ENCODE measurements at places on chromosomes 6 and 20. TPM values are rescaled to one million over a fixed set of nuclear protein-coding genes. Genes with fewer than 3 reads are reported as not detected.

Gene CPXM1
- 4.4 TPM for total RNA-seq

Gene CALHM4
- total RNA-seq, result not detected

Gene SAMD3
- 3.8 TPM for total RNA-seq

Gene LIN28B
- not detected for total RNA-seq

Gene TCP11
- total RNA-seq, result not detected

Gene RIMS1
- total RNA-seq, result not detected

Gene MAK
- 0.90 TPM for total RNA-seq

Gene SPATS1
- not detected for total RNA-seq

Gene HLA-DMA
- 19.4 TPM for total RNA-seq

Gene WFDC10B
- not detected for total RNA-seq

Gene TOX2
- total RNA-seq, result 42.8 TPM

Gene TMC2
- total RNA-seq, result not detected

DNA sequence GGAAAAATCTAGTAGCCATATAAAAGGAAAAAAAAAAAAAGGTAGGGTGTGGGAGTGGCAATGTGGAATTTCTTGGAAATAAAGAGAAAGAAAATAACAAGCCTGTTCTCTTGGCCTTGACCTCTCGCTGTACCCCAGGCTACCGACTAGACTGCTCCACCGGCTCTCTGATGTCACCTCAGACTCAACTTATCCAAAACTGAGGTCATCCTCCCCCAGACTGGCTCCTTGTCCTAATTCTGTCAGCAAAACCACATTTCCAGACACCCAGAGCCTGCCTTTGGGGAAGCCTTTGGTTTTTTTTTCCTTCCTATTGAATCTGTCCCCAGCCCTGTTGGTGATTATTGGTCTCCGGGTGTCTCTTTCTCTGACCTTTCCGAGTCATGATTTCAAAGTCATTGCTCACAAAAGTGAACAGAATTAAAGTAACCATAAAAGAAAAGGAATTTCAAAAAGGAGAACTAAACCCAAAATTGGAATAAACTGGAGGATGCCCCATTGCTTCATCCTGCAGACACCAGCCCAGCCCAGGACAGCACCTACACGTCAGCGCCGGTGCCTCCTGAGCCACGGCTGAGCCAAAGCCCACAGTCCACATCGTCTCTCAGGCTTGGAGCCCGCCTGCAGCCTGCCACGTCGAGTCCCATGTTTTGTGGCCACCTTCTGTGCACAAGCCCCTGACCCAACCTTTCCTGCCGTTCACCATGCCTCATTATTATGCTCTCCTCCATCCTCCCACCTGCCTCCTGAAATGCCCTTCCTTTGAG lies 170.7 kb downstream of the MYLK4 start:
- peaks cover 8% of the 10 kb centered on the region for H3K36me3 ChIP-seq
- DNase-seq, result no peak
- H3K27ac ChIP-seq, result no peak overlapping the region
- H3K27me3 ChIP-seq, result peaks cover 51% of the 10 kb centered on the region

GRCh38 chr6:52512199-52512598 lies 64.7 kb downstream of the TRAM2 start:
- no peaks in the 10 kb centered on the region for H3K36me3 ChIP-seq
- no peak overlapping the region for H3K4me3 ChIP-seq
- no peak overlapping the region for H3K27ac ChIP-seq
- DNase-seq, result no peak

- DNase-seq, result peak; percentile 77
- H3K36me3 ChIP-seq, result peaks cover 20% of the 10 kb centered on the region
- H3K4me3 ChIP-seq, result peak within 1 kb of the TSS; percentile 77
These were observed at the start of gene SLC17A9 for GRCh38 chr20:62952373-62952967. Gene SLC17A9, plus strand, starts transcription at chr20:62952709. Its CDS starts 122 bp downstream, at chr20:62952831.

GRCh38 chr6:150119173-150119572 lies 23.7 kb upstream of the PPP1R14C start:
- peaks cover 7% of the 10 kb centered on the region for H3K27me3 ChIP-seq
- no peaks in the 10 kb centered on the region for H3K4me1 ChIP-seq
- no peak for DNase-seq
- H3K27ac ChIP-seq, result no peak overlapping the region
- H3K4me3 ChIP-seq, result no peak overlapping the region
- peaks cover 2% of the 10 kb centered on the region for H3K36me3 ChIP-seq

GRCh38 chr6:97129106-97129505 lies 153.9 kb downstream of the MMS22L start:
- no peak overlapping the region for H3K4me3 ChIP-seq
- no peaks in the 10 kb centered on the region for H3K36me3 ChIP-seq
- H3K27me3 ChIP-seq, result no peaks in the 10 kb centered on the region
- no peak overlapping the region for H3K27ac ChIP-seq
- DNase-seq, result no peak
- no peaks in the 10 kb centered on the region for H3K4me1 ChIP-seq

DNA sequence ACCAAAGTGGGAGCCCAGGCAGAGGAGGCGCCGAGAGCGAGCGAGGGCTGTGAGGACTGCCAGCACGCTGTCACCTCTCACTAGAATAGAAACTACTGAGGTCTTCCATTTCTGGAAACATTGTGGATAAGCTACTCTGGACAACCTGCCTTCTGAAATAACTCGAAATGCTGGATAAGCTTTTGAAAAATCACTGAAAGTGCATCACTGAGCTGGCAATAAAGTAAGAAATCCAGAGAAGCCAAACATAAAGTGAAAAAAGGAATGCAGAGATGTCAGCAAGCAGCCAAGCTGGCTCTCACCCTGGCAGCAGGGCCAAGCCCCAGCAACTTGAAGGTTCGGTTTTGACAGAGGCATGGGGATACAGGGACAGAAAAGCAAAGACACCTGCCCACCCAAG lies 59.2 kb upstream of the MYLIP start:
- no peak overlapping the region for H3K27ac ChIP-seq
- H3K4me3 ChIP-seq, result no peak overlapping the region
- no peak for DNase-seq
- H3K36me3 ChIP-seq, result no peaks in the 10 kb centered on the region

- H3K4me3 ChIP-seq, result no peak overlapping the region
- H3K27me3 ChIP-seq, result no peaks in the 10 kb centered on the region
- no peak overlapping the region for H3K27ac ChIP-seq
- no peak for DNase-seq
- H3K4me1 ChIP-seq, result no peaks in the 10 kb centered on the region
- H3K36me3 ChIP-seq, result no peaks in the 10 kb centered on the region
These were observed 106.2 kb downstream of the PLG start for GRCh38 chr6:160808263-160808662.

DNA sequence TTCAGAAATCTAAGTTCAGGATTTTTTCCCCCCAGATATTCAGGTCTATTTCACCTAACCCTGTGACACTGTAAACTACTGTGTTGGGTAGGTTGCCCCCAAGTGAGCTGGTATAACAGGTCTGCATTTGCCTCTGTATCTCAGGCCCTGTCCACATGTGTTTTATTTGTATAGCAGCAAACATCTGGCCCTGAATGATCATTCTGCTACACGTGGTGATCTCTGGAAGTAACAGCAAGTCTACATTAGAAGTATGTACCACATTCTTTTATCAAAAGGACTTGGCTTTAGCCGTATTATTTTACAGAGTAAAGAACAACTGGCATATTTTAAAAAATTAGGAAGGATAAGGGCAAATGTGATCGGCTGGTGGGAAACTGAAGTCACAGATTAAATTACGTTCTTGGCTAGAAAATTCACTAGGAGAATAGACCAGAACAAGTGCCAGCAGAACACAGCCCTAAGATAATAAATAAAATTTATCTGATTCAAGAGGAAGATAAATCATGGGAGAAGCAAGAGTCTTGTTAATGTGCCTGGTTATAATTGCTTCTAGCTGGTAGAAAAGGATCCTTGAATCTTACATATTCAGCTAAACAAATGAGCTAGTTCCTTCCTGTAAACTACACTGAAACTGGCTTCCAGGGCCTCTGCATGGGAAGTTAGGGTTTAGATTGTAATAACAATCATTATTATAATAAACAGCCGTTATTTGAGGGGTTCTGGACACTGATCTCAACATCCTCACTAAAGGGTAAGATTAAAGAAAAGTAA lies 192.1 kb downstream of the SAMD5 start:
- no peak overlapping the region for H3K4me3 ChIP-seq
- no peak for DNase-seq
- H3K4me1 ChIP-seq, result no peaks in the 10 kb centered on the region

DNA sequence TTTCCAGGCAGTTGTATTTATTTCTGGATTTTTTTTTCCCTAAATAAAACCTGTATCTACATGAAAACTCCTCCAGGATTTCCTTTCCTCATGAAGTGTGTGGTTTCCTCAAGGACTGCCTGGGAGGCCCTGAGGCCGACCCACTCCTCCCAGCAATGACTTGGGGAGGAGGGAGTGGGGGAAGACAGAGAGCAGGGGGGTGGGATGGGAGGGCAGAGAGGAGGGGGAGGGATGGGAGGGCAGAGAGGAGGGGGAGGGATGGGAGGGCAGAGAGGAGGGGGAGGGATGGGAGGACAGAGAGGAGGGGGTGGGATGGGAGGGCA lies 161.8 kb upstream of the AGPAT4 start:
- no peak overlapping the region for H3K4me3 ChIP-seq
- no peaks in the 10 kb centered on the region for H3K36me3 ChIP-seq
- no peak for DNase-seq
- H3K27ac ChIP-seq, result no peak overlapping the region
- H3K27me3 ChIP-seq, result no peaks in the 10 kb centered on the region
- no peaks in the 10 kb centered on the region for H3K4me1 ChIP-seq

DNA sequence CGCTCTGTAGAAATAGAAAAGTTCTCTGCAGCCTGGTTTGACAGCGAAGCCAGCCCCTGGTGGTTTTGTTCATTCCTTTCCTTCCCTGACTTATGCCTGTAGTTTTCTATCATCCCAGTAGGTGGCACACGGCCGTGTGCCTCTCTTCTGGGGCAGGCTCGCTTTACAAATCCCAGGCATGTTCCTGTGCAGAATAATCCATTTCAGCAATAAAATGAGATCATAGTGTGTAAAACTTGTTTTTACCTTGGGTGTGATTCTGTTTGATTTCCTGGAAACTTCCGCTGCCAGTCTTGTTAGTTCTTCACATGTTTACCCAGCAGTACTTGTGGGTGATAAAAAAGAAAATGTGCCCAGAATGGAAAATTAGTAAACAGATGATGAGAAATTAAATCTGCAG lies 7.4 kb upstream of the INSM1 start:
- H3K4me1 ChIP-seq, result peaks cover 42% of the 10 kb centered on the region
- H3K4me3 ChIP-seq, result peak overlapping the region; percentile 35
- DNase-seq, result peak; percentile 36
- H3K27me3 ChIP-seq, result peaks cover 57% of the 10 kb centered on the region

- no peak for DNase-seq
- no peaks in the 10 kb centered on the region for H3K36me3 ChIP-seq
- no peak overlapping the region for H3K27ac ChIP-seq
- H3K27me3 ChIP-seq, result peaks cover 26% of the 10 kb centered on the region
- peaks cover 9% of the 10 kb centered on the region for H3K4me1 ChIP-seq
These were observed 1.1 kb upstream of the SLC22A23 start for GRCh38 chr6:3457710-3458602.

GRCh38 chr6:129153257-129153656 lies 270.3 kb downstream of the LAMA2 start:
- H3K36me3 ChIP-seq, result no peaks in the 10 kb centered on the region
- no peaks in the 10 kb centered on the region for H3K27me3 ChIP-seq
- H3K4me1 ChIP-seq, result no peaks in the 10 kb centered on the region
- no peak for DNase-seq

DNA sequence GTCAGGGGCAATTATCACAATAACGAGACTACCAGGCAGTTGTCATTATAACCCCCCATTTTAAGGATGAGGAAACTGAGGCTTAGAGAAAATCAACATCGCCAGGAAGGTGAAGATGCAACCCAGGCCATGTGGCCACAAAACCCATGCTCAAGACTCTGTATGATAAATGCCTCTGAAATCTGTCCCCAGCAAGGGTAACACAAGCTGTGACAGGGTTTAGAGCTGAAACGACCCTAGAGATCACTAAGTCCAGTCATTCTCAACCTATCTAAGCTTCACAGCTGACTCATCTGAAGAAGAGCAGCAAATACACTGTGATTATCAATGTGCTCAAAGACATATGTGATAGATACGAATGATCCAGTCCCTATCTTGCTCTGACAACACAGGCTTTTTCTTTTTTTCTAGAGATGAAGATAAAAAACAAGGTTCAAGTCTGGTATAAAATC lies 47.0 kb downstream of the ARHGAP18 start:
- no peaks in the 10 kb centered on the region for H3K27me3 ChIP-seq
- no peak overlapping the region for H3K4me3 ChIP-seq
- H3K27ac ChIP-seq, result no peak overlapping the region
- no peaks in the 10 kb centered on the region for H3K36me3 ChIP-seq
- H3K4me1 ChIP-seq, result peaks cover 4% of the 10 kb centered on the region

GRCh38 chr6:36597775-36598174 lies 3.6 kb downstream of the SRSF3 start:
- peak overlapping the region; percentile 98 for H3K27ac ChIP-seq
- H3K4me3 ChIP-seq, result peak overlapping the region; percentile 90
- no peaks in the 10 kb centered on the region for H3K27me3 ChIP-seq
- peaks cover 36% of the 10 kb centered on the region for H3K36me3 ChIP-seq
- no peak for DNase-seq
- H3K4me1 ChIP-seq, result peaks cover 72% of the 10 kb centered on the region

- peaks cover 5% of the 10 kb centered on the region for H3K4me1 ChIP-seq
- no peaks in the 10 kb centered on the region for H3K27me3 ChIP-seq
- H3K36me3 ChIP-seq, result no peaks in the 10 kb centered on the region
- no peak overlapping the region for H3K4me3 ChIP-seq
- no peak overlapping the region for H3K27ac ChIP-seq
These were observed 42.0 kb downstream of the PRKN start for GRCh38 chr6:162685586-162685985.

DNA sequence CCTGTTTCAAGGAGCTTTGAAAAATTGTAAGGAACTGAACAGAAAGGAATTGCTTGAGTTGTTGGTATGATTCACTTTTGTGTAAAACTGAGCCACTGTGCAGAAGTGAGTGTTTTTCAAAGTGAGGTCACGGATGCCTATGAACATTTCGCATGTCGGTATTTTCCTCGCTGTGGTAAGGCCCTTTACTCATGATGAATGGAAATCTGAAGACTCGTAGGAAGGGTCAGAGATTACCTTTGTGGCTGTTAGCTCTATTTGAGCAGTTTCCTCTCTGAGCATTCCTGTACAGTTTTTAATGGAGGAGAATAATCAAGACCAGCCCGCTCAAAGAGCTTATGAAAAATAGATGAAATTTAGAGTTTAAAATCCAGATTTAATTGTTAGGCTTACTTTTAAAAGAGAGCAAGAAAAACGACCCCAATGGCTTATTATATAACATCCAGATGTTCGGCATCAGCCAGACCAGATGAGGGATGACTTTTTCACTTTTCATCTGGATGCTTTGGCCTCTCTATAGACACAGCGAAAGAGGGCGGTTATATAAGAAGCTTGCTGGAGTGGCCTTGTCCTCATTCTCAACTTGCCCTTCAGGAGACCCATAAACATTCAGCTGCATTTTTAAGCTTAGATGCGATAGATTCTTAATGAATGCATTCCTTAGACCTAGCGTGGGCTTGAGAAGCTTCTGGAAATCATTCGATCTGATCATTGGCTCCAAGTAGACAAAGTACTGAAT lies 99.5 kb downstream of the CD83 start:
- no peaks in the 10 kb centered on the region for H3K36me3 ChIP-seq
- no peak for DNase-seq
- no peak overlapping the region for H3K27ac ChIP-seq
- no peaks in the 10 kb centered on the region for H3K27me3 ChIP-seq
- peak overlapping the region; percentile 40 for H3K4me3 ChIP-seq

- H3K27ac ChIP-seq, result no peak overlapping the region
- H3K4me3 ChIP-seq, result no peak overlapping the region
- DNase-seq, result no peak
- H3K27me3 ChIP-seq, result peaks cover 4% of the 10 kb centered on the region
These were observed 37.7 kb downstream of the PMEPA1 start for GRCh38 chr20:57672164-57672563.

Data from activated T-cell treated with anti-CD3 and anti-CD28 coated beads, Interleukin-2, amount 50 U/mL, for 72 hours (primary cell).